ENCODE measurements at places on chromosomes 1 and 21.

- no peak for DNase-seq
Observed at GRCh38 chr21:41763398-41763931, 3.4 kb downstream of the RIPK4 start.

DNA sequence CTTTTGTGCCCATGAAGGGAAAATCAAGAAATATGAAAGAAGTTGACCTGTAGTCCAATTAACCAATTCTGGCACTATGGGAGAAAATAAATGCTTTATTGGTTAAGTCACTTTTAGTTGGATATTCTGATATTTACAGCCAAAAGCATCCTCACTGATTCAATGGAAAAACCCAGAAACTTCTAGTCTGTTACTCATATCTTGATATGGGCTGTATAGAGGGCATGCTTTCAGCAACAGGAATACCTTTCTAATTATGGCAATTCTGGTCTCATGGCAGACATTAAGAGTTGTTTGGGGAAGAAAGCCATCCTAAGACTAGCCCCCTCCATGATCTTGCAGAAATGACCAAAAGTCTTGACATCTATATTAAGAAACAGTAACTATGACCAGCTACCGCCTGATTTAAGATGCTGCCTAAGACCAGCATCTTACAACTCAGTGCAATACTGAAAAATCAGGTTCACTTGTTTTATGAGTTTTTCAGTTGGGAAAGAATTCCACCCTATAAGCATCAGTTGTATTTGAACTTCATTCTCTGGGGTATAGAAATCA is 91.5 kb upstream of the VAV3 start:
- DNase-seq: no peak

DNA sequence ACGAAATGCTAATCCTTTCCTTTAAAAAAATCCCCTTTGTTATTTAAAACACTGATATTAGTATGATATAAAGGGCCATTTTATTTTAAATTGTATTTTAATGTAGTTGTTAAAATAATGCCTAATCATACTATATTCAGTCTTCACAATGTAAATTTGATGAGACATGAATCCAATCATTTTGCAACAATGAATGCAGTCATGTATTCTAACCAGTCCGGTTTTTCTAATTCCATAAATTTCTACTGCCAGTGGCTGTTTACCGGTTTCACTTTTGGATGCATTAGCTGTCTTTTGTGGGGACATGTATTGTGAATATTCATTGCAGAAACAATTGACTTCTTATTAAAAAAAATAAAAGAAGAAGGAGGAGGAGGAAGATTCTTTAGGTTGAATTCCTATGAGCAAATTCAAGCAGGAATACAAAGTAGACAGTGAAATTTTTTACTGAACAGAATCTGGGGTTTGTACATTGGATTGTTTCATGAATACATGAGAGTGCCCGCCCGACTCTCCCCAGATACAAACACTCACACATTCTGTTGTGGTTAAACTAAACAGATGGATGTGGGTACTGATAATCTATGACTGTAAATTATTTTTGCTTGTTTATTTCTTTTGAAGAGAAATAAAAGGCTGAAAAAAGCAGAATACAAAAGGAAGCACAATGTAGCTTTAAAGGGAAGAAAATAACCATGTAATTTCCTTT is 624.8 kb upstream of the PTBP2 start:
- DNase-seq: no peak

DNA sequence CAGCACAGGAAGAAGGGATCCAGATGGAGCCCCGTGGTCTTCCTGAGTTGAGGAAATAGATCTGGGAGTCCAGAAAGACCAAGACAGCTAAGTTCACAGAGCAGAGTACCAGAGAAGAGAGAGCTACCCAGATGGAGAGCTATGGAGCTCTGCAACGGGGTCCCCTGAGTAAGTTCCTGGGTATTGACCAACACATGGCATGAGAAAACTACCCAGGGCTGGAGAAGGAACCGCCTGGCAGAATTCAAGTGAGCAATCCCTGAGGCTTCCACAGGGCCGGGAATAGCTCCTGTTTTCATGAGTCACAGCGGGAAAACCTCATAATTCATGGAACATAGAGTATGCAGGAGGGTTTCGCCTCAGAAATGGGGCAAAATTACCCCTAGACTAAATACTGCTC is 19.7 kb downstream of the STPG1 start:
- no peak for DNase-seq

DNA sequence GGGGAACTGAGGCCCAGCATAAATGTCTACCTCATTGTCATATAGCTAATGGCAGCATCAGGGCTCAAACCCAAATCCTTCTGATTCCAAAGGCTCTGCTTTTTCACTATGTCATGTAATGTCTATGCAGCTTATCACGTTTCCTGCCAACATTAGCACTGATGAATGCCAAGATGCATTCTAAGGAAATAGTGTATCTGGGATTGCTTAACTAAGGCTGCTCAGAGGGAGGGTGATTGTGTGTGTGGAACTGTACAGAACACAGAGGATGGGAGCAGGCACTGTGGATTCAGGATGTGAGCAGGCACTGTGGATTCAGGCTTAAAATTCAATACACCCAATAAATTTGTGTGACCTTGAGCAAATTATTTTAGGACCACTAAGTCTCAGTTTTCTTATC is 456.4 kb upstream of the DEPDC1 start:
- no peak for DNase-seq

- no peak for DNase-seq
Observed at GRCh38 chr1:163737261-163737660, 415.5 kb downstream of the NUF2 start.

DNA sequence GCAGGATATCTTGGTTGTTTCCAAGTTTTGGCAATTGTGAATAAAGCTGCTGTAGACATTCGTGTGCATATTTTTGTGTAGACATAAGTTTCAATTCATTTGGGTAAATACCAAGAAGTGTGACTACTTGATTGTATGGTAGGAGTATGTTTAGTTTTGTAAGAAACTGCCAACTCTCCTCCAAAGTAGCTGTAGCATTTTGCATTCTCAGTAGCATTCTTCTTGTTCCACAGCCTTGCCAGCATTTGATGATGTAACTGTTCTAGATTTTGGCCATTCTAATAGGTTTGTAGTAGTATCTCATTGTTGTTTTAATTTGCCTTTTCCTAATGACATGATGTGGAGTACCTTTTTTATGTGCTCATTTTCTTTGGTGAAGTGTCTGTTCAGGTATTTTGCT is 38.6 kb upstream of the PLA2G4A start:
- no peak for DNase-seq

DNA sequence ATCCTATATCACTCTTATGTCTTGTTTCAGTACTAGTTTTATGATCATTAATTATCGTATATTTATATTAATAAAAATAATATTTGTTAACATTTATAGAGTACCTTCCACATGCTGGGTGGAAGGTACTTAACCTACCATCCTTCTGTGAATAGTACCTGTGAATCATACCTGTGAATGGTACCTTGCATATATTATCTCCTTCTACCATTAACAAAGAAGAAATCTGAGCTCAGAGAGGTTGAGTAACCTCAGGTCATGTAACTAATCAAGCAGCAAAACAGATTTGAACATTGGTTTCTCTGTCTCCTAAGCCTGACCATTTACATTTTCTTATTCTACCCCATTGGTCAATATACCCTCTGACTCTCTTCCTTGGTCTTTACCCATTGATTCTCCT is 174.4 kb upstream of the UBE2U start:
- DNase-seq: no peak

DNA sequence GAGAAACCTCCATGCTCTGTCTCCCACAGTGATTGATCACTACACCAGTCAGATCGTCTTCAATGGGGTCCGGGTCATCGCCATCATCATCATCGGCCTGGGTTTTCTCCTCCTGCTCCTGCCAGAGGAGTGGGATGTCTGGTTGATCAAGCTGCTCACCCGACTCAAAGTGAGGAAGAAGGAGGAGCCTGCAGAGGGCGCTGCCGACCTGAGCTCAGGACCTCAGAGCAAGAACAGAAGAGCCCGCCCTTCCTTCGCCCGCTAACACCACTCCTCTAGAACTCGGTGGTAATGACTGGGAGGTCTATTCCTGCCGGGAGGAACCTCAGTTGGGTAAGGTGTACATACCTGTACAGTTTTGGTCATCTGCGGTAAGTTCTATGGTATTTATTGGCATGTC is 50.3 kb upstream of the COA6 start:
- DNase-seq: peak; percentile 59

DNA sequence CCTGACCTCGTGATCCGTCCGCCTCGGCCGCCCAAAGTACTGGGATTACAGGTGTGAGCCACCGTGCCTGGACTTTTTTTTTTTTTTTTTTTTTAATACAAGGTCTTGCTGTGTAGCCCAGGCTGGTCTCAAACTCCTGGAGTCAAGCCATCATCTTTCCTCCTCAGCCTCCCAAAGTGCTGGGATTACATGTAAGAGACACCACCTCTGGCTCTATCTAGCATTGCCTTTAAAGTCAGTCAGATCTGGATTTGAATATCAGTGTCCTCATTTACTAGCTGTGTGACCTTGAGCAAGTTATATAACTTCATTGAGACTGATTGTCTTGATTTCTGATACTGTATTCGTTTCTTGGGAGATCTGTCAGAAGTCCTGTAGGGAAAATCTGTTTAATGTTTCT is 6.6 kb downstream of the MAP3K21 start:
- DNase-seq: no peak

DNA sequence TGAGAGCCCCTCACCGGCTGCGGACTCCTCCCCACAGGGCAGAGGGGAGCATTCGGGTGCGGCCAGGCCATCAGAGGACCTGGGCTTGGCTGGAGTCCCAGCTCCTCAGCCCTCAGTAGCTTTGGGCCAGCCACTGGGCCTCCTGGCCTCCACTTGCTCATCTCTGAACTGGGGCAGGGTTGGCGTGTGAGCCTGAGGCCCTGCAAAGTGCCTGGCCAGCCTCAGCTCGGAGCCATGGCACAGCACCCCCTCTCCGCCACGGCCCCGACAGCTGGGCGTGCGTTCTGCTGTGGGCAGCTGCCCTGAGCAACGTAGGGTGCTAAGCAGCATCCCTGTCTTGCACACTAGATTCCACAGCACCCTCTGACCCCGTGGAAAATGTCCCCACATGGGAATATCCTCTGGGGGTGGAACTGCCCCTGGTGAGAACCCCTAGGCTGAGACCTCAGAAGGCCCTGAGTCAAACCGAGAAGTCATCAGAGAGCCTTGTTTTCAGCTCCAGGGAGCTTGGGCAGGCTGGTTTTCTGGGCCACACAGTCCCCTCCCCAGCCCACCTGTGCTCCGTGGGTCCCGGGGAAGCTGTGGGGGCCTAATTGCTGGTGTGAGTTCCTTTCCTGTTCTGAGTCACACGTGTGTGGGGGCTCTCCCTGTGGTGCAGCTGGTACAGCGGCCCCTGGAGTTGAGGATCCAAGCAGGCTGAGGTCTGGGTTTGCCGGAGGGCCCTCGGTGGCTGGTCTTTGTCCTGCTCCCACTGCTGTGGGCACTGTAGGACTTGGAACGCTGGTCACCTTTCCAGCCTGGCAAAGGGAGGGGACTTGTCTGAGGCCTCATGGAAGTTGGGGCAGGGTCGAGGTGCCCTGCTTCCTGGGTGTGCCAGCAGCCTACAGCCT is 24.5 kb downstream of the TP73 start:
- DNase-seq: no peak
